Left ventricle myocardium inferior (tissue), 1 donor: ENCODE measurements at places on chromosomes 3 and 15. TPM values are rescaled to one million over a fixed set of nuclear protein-coding genes. Genes with fewer than 3 reads are reported as not detected.

DNA sequence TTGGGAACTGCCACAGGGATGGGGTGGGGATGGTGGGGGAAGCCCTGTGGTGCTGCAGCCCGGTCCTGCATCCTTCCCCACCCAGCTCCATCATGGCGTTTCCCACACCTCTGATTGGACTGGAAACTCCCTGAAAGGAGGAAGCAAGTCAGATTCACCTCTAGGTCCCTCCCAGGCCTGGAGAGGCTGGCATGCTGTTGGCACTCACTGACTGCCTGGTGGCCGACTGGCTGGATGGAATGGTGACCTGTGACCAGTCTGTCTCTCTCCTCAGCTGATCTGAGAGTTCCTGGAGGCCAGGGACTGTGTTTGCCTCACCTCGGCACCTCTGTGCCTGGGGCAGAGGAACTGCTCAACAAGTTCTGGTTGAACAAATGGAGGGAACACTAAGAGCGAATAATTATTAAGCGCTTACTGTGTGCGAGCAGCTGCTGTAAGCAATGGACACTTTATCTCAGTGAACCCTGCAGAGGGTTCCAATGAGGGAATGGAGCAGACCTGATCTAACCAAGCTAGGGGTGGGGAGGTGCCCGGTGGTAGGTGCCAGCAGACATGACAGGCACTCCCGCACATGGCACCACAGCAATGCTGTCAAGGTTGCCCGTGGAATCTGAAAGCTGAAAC lies 3.5 kb upstream of the HHATL start:
- DNase-seq, result peak; percentile 58

GRCh38 chr3:64612916-64613526 lies 74.8 kb downstream of the ADAMTS9 start:
- DNase-seq, result no peak

- no peak for DNase-seq
Measured at GRCh38 chr3:127758013-127758412, 64.3 kb downstream of the MGLL start.

- no peak for DNase-seq
Measured at GRCh38 chr3:153590051-153590450, 428.0 kb downstream of the RAP2B start.

DNA sequence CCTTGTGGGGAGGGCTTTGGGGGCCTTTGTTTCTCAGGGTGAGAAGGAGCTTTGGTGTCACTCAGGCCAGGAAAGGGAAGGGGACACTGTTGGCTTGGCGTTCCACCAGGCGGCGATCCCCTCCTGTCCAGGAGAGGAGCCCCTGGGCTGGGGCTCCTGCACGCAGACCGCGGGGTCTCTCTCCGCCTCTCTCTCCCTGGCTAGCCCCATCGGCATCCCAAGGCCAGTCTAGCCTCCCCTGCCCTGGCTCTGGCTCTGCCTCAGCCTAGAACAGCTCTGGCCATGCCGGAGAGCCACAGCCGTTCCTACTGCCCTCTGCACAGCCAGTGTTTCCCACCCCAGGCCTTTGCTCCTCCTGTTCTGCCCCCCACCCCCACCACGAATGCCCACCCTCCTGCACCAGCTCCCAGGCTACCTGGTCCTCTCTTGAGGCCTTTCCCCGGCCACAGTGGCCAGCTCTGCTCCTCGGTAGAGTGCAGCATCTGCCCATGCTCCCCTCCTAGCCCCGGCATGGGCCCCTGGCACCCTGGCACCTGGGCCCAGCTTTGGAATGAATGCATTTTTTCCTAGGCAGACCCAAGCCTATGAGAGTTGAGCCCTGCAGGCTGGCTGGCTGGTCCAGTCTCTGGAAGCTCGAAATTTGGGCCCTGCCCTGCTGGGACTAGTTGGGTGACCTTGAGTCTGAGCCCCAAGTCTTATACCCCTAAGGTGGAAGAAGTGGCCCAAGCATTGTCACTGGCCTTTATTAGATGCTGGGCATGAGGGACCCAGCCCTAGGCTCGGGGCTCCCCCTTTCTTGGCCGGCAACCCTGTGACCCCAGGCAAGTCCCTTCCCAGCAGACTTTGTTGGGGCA lies 2.4 kb downstream of the PLXNA1 start:
- no peak for DNase-seq

GRCh38 chr3:10224794-10225665 lies 23.2 kb upstream of the TATDN2 start:
- DNase-seq, result peak; percentile 56

DNA sequence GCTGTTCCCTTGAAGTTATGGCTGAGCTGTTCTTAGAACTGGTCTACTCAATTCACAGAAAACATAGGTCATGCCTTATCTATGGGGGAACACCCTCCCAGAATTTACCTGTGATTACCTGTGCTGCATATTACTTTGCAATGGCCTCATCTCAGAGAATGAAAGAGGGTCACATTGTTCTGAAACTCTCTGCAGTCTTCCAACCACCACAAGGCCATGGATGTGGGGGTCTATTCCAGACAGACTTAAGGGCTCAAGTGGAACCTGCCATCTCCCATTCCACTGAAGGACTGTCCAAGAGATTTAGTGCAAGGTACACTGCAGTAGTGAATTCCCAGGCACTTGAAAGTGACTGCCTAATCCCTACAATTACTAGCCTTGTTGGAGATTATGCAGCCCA lies 40.1 kb upstream of the RASA2 start:
- DNase-seq, result no peak

DNA sequence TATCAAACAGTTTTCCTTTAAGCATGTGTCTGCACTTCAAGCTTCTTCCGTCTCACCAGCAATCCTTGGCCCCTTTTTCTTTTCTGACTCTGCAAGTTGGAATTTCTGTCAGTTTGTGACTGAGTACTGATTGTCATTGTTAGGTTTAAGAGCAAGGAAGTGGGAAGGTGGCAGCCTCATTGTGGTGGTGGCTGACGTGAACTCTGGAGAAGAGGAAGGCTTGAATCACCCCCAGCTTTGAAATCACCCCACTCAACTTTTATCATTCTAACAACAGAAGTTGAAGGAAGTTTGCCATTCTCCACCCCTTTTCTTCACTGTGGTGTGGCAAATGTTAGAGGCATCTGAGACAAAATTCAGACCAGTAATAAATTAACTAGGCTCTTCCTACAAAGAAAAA lies 231.6 kb upstream of the AGTR1 start:
- DNase-seq, result no peak

DNA sequence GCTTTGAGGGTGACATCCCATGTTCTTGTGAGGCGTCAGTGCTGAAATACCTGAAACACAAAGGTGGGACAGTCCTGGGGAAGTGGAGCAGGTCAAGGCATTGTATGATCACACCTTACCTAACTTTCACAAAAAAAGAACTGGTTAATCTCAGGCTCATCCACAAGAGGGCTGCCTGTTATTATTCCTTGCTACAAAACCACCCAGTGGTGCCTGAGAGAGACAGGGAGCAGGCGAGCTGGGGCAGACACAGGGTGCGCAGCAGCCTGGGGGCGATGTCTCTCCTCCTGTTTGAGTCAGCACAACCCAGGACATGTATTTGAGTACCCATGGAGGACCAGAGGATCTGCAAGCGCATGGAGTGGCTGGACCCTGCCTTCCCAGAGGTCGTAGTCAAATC lies 316.8 kb upstream of the ATP10A start:
- DNase-seq, result peak; percentile 20

- no peak for DNase-seq
Measured at GRCh38 chr15:73660455-73660854, 23.7 kb upstream of the CD276 start.

GRCh38 chr15:57319919-57320560 lies 56.3 kb upstream of the CGNL1 start:
- DNase-seq, result no peak

- no peak for DNase-seq
Measured at GRCh38 chr15:73996939-73997338, 2.4 kb downstream of the PML start.

DNA sequence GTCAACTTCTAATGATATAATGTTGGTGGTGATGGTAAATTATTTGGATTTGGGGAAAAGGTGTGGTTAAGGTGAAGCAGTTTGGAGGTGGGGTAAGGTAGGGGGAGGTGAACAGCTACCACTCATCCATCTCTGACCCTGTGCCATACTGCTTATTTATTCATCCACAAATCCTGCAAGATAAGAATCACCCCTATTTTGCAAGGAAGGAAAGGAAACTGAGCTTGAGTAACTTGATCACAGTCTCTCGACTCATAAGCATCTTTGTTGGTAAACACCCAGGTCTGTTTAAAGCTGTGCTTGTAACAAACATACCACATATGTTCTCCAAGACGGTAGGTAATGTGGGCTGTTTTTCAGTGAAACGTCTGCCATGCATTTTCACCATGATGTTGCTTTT lies 67.3 kb downstream of the PTPRG start:
- DNase-seq, result no peak

- no peak for DNase-seq
Measured at GRCh38 chr3:88410259-88410658, 260.5 kb downstream of the C3orf38 start.

DNA sequence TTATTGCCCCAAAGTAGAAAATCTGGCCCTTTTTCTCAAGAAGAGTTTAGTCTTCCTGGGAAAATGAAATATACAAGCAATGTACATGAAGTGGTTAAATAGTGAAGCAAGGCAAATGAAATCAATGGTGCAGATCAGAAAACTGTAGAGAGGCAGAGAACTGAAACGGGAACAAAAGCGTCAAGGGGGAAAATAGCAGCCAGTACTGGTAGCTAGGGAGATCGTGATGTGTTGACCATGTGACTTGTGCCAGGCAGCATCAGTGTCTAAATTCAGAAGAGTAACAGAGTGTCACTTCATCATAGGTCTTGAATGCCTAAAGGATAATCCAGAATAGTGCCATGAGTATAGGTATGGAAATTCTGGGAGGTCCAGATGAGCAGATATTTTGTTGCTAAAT lies 163.1 kb downstream of the CHL1 start:
- no peak for DNase-seq

GRCh38 chr3:95899494-95899893 lies 914.9 kb upstream of the EPHA6 start:
- no peak for DNase-seq

DNA sequence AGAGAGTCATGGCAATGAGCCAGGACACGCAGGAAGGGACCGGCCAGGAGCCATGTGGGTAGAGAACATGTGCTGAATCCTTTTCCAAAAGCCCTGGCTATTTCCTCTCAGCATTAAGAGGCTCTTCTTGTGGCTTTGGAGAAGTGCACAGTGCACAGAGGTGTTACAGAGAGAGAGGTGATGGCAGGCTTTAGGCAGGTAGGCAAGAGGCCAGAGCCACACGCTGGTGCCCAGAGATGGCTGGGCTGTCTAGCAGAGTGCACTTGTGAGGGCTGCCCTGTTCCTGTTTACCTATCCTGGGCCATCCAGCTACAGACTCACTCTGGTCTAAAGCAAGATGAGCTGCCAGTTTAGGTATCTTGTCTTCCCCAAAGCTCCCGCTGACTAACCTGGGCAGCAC lies 402.6 kb downstream of the OCA2 start:
- no peak for DNase-seq

DNA sequence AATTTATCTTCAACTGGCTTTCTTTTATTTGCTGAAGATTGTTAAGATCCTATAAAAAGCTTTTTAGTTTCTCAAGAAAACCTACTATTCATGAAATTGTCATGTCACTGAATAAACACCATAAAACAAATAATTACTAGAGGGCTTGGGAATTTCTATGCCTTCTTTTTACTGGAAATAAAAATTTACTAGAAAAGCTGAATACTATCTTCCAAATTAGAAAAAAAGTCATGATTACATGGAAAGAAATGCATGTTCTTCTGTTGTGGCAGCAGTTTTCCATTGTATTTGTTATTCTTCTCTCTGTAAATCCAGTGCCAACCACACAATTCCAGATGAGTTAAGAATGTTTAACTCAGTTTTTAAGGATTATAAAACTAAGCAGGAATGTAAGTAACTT lies 153.8 kb downstream of the RAP2B start:
- no peak for DNase-seq

DNA sequence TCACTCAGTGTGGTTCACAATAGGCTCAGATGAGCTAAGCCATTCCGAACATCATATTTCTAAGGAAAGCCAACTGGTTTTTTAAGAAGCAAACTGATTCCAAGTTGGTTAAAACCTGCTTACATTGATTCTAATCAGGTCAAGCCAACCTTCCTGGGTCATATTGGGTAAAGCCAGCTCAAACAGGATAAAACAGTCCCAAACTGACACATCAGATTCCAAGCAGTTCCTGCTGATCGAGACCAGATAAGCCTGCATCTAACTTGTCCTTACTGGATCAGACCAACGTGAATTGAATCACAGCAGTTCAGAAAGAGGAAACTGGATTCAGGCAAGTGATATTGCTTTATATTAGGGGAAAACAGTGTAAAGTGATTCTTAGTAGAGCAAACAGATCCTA lies 18.6 kb upstream of the THSD4 start:
- no peak for DNase-seq

- no peak for DNase-seq
Measured at GRCh38 chr15:83911345-83911744, 257.4 kb downstream of the ADAMTSL3 start.

DNA sequence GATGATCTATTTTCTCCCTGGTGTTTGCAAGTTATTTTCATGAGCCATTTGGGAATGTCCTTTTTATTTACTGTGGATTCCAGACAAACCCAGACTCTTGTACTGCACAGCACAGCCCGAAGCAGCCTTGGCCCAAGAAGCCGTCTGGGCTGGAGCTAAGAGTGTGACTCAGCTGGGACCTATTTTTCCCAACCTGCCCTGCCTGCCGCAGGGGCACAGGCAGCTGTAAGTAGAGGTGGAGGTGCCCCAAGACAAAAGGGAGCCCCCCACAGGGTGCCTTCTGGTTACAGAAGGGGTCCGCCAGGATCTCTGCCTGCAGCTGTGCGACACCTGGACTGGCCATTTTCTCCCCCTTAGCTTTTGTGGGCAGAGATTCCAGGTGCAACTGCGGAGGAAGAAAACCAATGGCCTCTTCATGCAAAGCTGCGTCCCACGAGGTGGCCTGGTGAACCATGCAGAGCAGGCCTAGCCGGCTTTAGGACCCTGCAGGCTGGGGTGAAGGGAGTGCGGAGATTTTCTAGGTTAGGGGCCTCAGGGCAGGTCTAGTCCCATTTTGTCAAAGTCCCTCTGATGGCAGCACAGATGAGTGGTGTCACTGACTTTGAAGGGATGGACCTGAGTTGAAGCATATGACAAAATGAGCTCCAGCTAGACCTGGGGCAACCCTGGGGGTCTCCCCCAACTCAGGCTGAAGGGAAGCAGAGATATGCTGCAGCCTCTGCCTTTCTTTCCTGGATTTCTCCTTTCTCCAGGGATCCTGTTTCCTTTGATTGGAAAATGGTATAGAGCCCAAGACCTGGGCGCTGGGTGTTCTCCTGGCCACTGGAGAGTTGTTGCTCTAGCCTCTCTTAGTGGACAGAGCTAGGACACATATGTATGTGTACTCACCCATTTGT lies 131.2 kb downstream of the KLF13 start:
- no peak for DNase-seq

The AADACL2 gene
- not detected for total RNA-seq

The C3orf85 gene
- total RNA-seq, result not detected

The CYP8B1 gene
- total RNA-seq, result not detected

The GOLGA6L9 gene
- 0.99 TPM for total RNA-seq

The MESP2 gene
- 0.27 TPM for total RNA-seq

The SLC6A1 gene
- total RNA-seq, result 0.77 TPM

The EDEM1 gene
- total RNA-seq, result 7.9 TPM

The LSMEM2 gene
- 27.7 TPM for total RNA-seq
